Activated CD4-positive, CD25-positive, alpha-beta regulatory T cell treated with anti-CD3 and anti-CD28 coated beads, Interleukin-2, amount 50 U/mL, for 72 hours (primary cell): ENCODE measurements at places on chromosomes 6 and 20.

DNA sequence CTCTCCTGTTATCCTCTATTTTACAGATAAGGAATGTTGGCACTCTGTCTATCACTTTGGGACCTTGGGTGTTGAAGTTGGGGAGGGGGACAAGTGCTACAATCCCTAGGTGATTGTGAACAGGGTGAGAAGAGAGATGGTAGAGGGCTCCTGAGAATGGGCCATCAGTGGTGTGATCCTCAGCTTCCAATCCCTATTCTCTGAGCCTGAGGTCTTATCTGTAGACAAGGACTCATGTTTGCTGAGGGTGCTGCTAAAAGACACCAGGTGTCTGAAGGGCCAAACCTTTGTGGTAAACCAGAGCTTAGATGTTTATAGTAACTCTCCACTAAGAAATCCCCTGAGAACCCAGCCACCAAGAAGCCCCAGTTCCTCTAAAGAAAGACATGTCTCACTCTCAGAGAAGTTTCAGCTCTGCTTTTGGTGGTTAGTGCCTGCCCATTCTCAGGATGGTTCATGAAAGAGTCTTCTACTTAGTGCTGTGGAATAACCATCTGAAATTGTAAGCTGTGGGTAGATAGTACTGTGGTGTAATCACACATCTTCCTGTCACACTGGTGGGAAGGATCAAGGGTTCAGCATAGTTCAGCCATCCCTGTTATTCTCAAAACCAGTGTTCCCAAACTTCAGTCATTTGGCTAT lies 58.2 kb upstream of the IL20RA start:
- DNase-seq = no peak

- DNase-seq = no peak
These were observed 2.1 kb downstream of the MAFB start for GRCh38 chr20:40686893-40687292.

DNA sequence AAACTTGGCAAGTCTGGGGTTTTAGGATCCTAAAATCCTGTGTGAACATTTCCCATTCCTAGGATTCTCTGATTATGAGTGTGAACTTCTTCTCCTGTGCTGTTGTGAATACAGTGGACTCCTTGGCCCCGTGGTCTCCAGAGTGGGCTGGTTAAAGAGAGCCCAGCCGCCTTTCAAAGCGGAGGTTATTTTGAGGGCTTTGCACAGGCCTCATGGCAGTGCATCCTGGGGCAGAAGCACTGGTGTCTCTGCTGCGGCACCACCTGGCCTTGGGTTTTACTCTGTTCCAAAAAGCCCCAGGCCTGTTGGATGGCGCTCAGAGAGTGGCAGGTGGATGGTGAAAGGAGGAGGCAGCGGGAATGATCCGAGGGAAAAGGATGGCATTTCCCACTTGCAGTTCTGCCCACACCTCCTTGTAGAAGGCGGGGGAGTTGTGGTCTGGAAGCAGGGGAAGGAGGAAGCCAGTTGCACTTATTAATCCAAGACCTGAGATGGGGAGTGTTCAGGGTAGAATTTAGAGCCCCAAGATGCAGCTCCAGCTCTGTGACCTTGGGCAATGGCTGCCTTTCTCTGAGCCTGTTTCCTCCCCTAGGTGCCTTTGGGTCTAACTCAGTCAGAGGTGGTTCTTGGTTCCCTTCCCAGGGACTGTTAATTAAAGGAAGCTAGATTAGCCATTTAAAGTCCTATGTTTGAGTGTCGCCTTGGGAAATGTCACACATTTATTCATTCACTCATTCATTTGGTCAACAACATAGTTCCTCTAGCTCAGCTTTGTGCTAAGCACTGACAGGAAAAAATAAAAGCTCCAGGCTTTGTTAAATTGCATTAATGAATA lies 22.4 kb downstream of the MMP24 start:
- DNase-seq = no peak

GRCh38 chr6:155411154-155412052 lies 44.2 kb downstream of the NOX3 start:
- no peak for DNase-seq

DNA sequence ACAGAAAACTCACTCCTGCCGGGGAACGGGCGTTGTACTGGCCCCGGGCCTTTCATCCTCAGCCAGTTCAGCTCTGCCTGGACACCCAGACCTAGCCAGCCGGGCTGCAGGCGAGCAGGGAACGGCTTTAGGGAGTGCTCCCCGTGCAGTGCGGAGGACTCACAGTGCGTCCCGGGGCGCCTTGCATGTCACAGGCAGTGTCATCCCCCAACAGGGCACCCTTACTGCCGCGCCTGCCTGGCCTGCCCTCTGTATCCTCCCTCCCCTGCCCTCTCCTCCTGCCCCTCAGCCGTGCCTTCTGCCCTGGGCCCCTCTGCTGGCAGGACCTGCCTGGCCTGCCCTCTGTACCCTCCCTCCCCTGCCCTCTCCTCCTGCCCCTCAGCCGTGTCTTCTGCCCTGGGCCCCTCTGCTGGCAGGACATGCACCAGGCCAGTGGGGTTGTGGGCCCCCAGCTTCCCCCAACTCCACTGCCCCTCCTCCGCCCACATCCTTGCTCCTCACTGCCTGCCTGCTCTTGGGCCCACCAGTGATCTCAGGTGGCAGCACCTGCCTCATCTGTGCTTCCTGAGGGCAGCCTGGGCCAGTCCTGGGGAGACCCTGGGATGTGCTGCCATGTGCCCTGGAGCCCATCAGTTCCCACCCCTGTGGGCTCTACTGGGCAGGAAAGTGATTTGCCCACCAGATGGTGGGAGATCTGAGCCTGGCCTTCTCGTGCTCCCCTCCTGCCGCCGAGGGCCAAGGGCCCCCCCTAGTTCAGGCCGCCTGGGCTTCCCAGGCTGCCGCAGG lies 43.0 kb downstream of the PYGB start:
- DNase-seq = no peak

GRCh38 chr20:53208110-53208832 lies 236.1 kb downstream of the TSHZ2 start:
- no peak for DNase-seq

- DNase-seq = no peak
These were observed 62.0 kb downstream of the RSPO3 start for GRCh38 chr6:127180426-127180825.

GRCh38 chr6:157339432-157339831 lies 16.1 kb upstream of the TMEM242 start:
- DNase-seq = no peak

- no peak for DNase-seq
These were observed 41.2 kb upstream of the REV3L start for GRCh38 chr6:111524252-111524651.

- no peak for DNase-seq
These were observed 160.0 kb downstream of the PDE7B start for GRCh38 chr6:136011475-136011874.

- DNase-seq = no peak
These were observed 48.8 kb upstream of the SCGN start for GRCh38 chr6:25603251-25603650.

- DNase-seq = no peak
These were observed 411.5 kb downstream of the PKHD1 start for GRCh38 chr6:51675922-51676275.

DNA sequence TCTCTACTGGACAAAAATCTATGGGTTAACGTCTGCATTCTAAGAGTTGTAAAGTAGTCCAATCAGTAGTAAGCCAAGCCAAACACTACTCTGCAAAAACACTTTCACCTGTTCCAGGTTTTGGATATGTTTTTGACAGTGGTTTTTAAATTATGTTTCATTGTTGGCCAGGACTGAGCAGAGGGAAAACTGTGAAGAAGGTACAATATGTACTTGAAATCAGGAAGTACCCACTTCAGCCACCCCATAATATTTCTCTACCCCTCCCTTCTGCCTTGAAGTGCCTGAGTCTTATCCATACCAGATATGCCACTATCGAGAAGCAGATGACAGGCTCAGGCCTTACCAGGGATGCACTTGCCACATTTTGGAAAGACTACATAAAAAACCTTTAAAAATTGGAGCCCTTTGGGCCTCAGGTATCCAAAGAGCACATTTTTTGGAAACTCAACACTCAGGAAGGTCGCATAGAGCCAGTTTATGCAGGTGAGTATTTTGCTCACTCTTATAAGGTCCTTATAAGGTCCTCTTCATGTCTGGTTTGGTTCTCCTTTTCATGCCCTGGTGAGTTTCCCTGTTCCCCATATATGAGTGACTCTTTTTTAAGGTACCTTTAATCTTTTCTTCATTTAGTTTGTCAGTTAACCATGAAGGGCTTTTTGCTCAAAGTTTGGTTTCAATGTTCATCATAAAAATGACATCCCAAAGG lies 859.3 kb upstream of the FLRT3 start:
- no peak for DNase-seq
